ENCODE measurements at places on chromosomes 3 and 15. TPM values are rescaled to one million over a fixed set of nuclear protein-coding genes. Genes with fewer than 3 reads are reported as not detected.

TLR9 gene
- polyA plus RNA-seq: 0.59 TPM

CERS3 gene
- polyA plus RNA-seq: 2.2 TPM

GOLGA8S gene
- polyA plus RNA-seq: 0.23 TPM

STRA6 gene
- polyA plus RNA-seq: 0.68 TPM

SNX22 gene
- 23.9 TPM for polyA plus RNA-seq

SLC28A2 gene
- 0.02 TPM for polyA plus RNA-seq

SPINK8 gene
- 0.14 TPM for polyA plus RNA-seq

SI gene
- 0.02 TPM for polyA plus RNA-seq

ARNT2 gene
- polyA plus RNA-seq: 2.4 TPM

CASR gene
- polyA plus RNA-seq: 0.43 TPM

CLRN1 gene
- polyA plus RNA-seq: under 0.01 TPM

MKRN3 gene
- polyA plus RNA-seq: 1.3 TPM

ATP13A5 gene
- 0.37 TPM for polyA plus RNA-seq

UBA7 gene
- 85.7 TPM for polyA plus RNA-seq

SLC24A5 gene
- 0.07 TPM for polyA plus RNA-seq

OIP5 gene
- polyA plus RNA-seq: 2.4 TPM

PYGO1 gene
- 0.62 TPM for polyA plus RNA-seq

XCR1 gene
- polyA plus RNA-seq: 5.7 TPM

SKOR1 gene
- 0.46 TPM for polyA plus RNA-seq

- no peak for DNase-seq
- H3K27ac ChIP-seq: no peak overlapping the region
- H3K4me1 ChIP-seq: no peaks in the 10 kb centered on the region
- no peaks in the 10 kb centered on the region for H3K27me3 ChIP-seq
- H3K36me3 ChIP-seq: no peaks in the 10 kb centered on the region
Observed at GRCh38 chr15:72965671-72966070, 86.6 kb upstream of the NEO1 start.

- no peaks in the 10 kb centered on the region for H3K4me1 ChIP-seq
- no peaks in the 10 kb centered on the region for H3K27me3 ChIP-seq
- DNase-seq: no peak
- no peak overlapping the region for H3K4me3 ChIP-seq
- no peak overlapping the region for H3K27ac ChIP-seq
Observed at GRCh38 chr3:41701191-41701698, 260.7 kb downstream of the ULK4 start.

DNA sequence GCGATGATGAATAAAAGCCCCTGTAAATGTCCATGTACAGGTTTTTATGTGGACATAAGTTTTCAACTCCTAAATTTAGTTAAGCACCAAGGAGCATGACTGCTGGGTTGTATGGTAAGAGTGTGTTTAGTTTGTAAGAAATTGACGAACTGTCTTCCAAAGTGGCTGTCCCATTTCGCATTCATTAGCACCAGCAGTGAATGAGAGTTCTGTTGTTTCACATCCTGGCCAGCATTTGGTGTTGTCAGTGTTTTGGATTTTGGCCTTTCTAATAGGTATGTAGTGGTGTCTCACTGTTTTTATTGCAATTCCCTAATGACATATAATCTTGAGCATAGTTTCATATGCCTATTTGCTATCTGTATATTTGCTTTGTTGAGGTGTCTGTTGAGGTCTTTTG is 3.7 kb downstream of the ZNF621 start:
- DNase-seq: no peak
- no peaks in the 10 kb centered on the region for H3K27me3 ChIP-seq
- no peak overlapping the region for H3K27ac ChIP-seq
- H3K4me3 ChIP-seq: no peak overlapping the region

GRCh38 chr3:141216975-141217374 is 14.7 kb upstream of the PXYLP1 start:
- no peak overlapping the region for H3K4me3 ChIP-seq
- no peak for DNase-seq
- H3K27ac ChIP-seq: no peak overlapping the region

DNA sequence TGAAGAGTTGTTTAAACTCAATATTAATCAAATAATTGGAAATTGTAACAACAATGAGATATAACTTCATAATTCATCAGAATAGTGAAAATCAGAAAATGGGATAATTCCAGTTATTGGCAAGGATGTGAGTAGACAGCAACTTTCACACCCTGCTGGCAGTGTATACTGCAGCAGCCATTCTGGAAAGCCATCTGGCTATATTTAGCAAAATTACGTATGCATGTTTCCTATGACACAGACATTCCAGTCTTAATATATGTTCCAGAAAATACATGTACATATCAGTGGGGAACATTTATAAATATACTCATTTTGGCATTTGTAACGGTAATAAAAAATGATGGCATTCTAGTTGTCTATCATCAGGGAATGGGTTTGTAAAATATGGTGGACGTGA is 564.1 kb downstream of the GBE1 start:
- no peak overlapping the region for H3K27ac ChIP-seq
- no peaks in the 10 kb centered on the region for H3K4me1 ChIP-seq
- DNase-seq: no peak
- no peak overlapping the region for H3K4me3 ChIP-seq
- no peaks in the 10 kb centered on the region for H3K27me3 ChIP-seq

GRCh38 chr3:118478706-118479276 is 555.9 kb downstream of the IGSF11 start:
- no peak overlapping the region for H3K27ac ChIP-seq
- no peaks in the 10 kb centered on the region for H3K4me1 ChIP-seq
- no peaks in the 10 kb centered on the region for H3K36me3 ChIP-seq

- H3K4me3 ChIP-seq: no peak overlapping the region
- DNase-seq: no peak
- H3K27me3 ChIP-seq: no peaks in the 10 kb centered on the region
- H3K4me1 ChIP-seq: no peaks in the 10 kb centered on the region
- H3K27ac ChIP-seq: no peak overlapping the region
Observed at GRCh38 chr3:196670339-196670738, 30.8 kb downstream of the NRROS start.

- no peaks in the 10 kb centered on the region for H3K36me3 ChIP-seq
- no peak for DNase-seq
- H3K4me1 ChIP-seq: peaks cover 9% of the 10 kb centered on the region
- H3K27ac ChIP-seq: no peak overlapping the region
- H3K27me3 ChIP-seq: no peaks in the 10 kb centered on the region
- no peak overlapping the region for H3K4me3 ChIP-seq
Observed at GRCh38 chr3:14290631-14291385, 111.6 kb upstream of the SLC6A6 start.

DNA sequence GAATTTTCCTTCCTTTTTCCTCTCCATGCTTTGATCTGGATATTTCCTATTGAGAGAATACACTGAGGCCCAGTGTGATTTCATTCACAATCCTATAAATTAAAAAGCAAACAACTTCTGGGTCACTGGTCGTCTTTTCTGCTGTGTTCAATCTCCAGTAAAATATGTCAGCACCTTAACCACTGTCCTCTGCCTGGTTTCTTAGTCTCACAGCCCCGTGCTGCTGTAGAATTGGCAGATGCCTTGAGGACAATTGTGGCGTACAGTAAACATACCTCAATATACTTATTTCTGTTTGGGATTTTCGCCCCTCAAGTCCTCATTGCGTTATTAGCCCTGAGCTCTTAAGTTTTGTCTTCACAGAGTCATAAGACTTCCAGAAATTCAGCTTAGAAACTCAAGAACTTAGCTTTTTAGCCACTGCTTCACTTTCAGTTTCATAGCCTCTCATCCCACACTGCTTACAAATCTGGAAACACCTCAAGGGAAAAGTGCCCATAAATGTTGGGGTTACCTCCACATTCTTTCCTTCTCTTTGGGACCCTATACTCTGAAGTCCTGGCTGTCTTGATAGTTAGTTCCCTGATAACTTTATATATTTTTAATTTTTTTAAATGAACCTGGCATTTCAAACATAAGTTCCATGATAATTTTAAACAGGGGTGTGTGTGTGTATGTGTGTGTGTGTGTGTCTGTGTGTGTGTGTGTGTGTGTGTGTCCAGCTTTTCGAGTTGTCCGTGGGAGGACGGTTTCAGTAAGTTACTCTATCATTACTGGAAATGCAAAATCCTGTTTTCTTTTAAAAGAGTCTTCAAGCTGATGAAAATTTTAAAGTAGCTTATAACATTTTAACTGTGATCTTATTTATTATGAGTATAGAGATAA is 238.4 kb upstream of the CTDSPL start:
- no peaks in the 10 kb centered on the region for H3K4me1 ChIP-seq
- H3K4me3 ChIP-seq: no peak overlapping the region
- H3K36me3 ChIP-seq: no peaks in the 10 kb centered on the region

DNA sequence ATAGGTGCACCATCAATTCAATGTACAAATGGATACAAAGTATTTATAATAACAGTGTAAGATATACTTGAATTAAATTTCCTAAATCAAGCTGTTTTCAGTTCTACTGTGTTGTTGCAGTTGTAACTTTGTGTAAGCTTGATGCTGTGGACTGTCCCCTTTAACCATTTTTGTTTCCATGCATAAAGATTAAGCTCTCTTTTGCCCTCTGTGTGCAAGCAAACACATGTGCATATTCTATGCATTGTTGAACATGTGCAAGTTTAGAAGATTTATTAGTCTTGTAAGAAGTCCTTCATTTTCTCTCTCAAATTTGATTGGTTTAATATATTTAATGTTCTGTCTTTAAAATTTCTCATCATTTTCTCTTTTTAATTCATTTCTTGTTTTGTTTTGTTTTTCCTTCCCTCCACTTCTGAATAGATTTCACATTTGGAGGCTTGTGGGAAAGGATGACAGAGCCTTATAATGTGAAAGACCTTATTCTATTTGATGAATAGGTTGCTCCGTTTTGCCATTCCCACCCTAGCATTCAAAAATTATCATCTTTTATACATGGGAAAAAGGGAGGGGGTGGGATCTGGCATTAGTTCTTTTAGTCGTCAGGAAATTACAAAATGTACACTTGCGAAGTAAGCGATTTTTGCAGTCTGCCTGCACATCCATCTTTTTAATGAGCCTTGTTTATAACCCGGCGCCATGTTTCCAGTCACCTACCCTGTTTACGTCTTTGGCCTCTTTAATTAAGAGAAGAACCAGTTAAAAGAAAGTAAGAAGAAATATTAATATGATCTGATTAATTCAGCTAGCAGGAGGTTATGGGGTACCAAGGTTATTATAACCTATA is 961.5 kb upstream of the NR2F2 start:
- no peak overlapping the region for H3K4me3 ChIP-seq
- DNase-seq: no peak
- no peaks in the 10 kb centered on the region for H3K36me3 ChIP-seq
- no peak overlapping the region for H3K27ac ChIP-seq

DNA sequence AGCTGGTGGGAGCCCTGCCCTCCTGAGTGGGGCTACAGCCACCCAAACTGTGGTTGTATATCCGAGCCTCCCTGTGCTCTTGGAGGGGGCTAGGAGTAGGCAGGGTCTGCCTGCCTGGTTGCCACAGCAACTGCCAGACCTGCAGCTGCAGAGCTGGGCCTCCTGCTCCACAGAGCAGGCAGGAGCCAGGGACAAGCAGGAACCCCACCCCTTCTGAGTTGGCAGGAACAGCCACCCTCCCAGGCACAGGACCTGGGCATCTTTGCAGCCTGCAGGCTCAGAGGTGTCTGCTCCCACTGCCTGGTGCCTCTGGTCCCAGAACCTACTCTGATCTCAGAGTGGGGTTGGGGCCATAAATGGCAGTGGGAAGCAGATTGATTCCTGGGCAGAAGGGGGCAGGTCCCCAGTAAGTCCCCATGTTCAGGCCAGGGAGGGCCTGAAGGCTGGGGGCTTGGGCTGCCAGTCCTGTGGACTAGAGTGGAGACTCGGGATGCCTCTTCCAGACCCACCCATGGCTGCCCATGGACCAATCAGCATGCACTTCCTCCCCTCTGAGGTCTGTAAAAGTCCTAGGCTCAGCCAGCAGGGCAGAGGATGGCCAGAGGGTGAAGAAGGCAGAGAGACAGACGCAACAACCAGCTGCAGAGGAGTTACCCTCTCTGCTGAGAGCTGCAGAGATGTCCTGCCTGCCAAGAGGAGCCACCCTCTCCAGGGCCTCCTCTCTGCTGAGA is 10.3 kb upstream of the LRRC31 start:
- H3K27ac ChIP-seq: no peak overlapping the region
- no peaks in the 10 kb centered on the region for H3K27me3 ChIP-seq
- no peaks in the 10 kb centered on the region for H3K36me3 ChIP-seq
- H3K4me3 ChIP-seq: no peak overlapping the region

DNA sequence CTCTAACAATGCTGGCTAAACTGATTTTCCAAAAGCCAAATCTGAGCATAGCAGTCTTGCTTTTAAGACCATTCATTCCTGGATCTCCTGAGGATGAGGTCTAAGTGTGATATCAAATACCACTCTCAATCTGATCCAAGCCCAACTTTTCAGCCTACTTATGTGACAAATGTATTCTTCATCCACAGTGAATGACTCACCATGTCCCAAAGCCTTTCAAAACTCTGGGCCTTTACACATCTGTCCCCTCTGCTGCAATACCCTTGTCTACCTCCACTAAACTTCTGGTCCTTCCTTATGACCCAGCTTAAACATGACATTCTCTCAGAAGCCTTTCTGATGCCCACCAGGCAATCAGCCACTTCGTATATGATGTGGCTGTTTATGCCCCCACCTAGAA is 4.6 kb downstream of the ANAPC13 start:
- H3K4me3 ChIP-seq: no peak overlapping the region
- peaks cover 20% of the 10 kb centered on the region for H3K36me3 ChIP-seq
- H3K4me1 ChIP-seq: peaks cover 19% of the 10 kb centered on the region
- DNase-seq: no peak
- no peak overlapping the region for H3K27ac ChIP-seq

GRCh38 chr3:61957259-61957658 is 395.9 kb downstream of the PTPRG start:
- no peak overlapping the region for H3K27ac ChIP-seq
- H3K4me1 ChIP-seq: no peaks in the 10 kb centered on the region
- DNase-seq: no peak
- H3K4me3 ChIP-seq: no peak overlapping the region

GRCh38 chr3:170813266-170813665 is 56.7 kb downstream of the RPL22L1 start:
- H3K27me3 ChIP-seq: no peaks in the 10 kb centered on the region
- H3K4me3 ChIP-seq: no peak overlapping the region
- H3K4me1 ChIP-seq: no peaks in the 10 kb centered on the region

- H3K27me3 ChIP-seq: no peaks in the 10 kb centered on the region
- no peak overlapping the region for H3K27ac ChIP-seq
- no peaks in the 10 kb centered on the region for H3K36me3 ChIP-seq
- DNase-seq: no peak
- H3K4me1 ChIP-seq: no peaks in the 10 kb centered on the region
- H3K4me3 ChIP-seq: no peak overlapping the region
Observed at GRCh38 chr3:99537416-99537815, 101.0 kb upstream of the COL8A1 start.

- H3K4me3 ChIP-seq: no peak overlapping the region
- DNase-seq: no peak
- no peaks in the 10 kb centered on the region for H3K36me3 ChIP-seq
- H3K27ac ChIP-seq: no peak overlapping the region
Observed at GRCh38 chr3:183208260-183208659, 44.8 kb upstream of the B3GNT5 start.

Data from thymus (tissue), 14 donors.